Activated CD8-positive, alpha-beta memory T cell treated with anti-CD3 and anti-CD28 coated beads for 4 hours (primary cell): ENCODE measurements at places on chromosomes 4 and X.

DNA sequence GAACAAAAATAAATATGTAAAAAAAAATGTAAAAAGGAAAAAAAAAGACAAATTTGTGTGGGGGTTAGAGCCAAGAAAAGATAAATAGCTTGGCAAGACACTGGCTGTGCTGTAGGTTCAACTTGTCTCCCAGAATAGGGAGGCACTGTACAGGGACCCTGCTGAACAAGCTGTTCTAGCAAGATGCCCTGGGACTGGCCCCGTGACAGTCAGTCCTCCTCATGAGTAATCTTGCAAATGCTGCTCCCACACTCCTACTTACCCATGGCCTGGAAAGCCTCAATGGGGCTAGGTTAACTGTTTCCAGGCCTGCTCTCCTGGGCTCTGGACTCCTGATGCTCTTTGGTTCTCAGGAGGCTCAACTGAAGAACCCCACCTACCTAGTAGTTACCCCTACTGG lies 106.8 kb downstream of the ATG4A start:
- no peak for DNase-seq

DNA sequence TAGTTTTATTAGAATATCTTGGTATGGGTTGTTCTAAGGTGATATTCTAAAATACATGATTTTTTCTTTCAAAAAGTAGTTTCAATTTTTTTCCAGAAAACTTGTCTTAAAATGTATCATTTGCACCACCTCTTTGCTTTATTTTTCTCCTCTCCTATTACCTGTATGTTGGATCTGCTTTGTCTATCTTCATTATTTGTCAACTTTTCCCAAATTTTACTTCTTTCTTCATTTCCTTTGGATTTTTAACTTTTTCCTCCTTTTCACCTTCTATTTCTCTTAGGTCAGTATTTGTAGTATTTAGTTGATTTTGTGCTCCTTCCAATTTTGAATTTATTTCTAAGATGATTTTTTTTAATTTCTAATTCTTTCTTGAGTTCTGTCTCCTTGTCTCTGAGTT lies 169.6 kb downstream of the APBB2 start:
- no peak for DNase-seq

GRCh38 chr4:67581208-67581857 lies 22.8 kb downstream of the STAP1 start:
- no peak for DNase-seq

DNA sequence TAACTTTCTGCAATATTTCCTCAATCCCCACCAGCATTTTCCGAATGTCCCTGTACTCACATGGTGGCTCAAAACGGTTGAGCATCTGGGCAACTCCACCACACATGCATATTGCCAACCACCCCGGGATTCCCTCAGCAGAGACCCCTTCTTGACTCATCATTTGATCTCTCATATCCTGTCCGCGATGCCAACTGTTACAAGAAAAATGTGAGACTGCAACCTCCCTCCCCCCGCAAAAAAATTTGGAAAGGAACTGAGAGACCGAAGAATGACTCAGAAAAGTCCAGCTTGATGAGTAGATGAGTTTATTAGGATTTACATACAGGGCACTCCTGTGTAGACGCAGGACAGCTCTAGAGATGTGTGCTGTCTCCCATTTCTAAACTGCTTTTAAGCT lies 561.4 kb downstream of the ZIC3 start:
- no peak for DNase-seq

- DNase-seq: no peak
Observed at GRCh38 chrX:110989447-110989846, 106.5 kb upstream of the PAK3 start.

DNA sequence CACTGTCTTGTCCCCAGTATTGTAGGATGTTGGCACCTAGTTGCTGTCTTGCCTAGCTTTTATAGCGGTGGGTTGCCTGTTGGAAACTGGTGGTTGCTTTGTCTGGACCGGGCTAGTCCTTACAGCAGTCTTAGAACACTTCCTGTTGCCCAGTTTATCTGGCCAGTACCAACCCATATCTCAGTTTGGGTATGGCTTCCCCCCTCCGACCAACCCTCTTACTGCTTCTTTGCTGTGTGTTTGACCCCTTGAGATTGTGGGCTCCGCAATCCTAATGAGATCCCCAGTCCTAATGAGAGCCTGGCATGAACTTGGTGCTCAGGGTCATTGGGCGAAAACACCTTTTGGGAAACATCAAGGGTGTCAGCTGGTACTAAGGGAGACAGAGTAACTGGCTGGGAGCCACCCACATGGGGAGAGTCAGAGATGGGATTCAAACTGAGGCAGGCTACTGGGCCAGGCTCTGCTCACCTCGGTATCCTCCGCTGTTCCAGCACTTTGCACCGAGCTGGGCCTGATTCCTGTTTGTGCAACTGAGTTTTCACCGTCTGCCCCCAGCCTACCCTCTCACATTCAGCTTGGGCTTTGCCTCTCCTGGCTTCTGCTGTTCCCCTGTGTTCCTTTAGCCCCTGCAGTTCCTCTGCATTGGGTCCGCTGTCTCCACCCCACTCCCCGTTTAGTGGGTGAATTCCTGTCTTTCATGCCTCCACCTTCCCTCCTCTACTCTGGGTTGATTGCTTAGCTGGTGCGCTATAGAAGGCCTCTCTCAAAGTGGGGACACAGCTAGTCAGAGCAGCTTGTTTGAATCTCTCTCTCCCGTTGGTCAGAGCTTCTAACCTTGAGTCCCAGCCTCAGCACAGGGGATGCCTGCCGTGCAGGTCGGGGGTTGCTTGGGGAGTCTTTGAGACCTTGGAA lies 1.6 kb downstream of the TBC1D14 start:
- no peak for DNase-seq

GRCh38 chrX:150162141-150162540 lies 201.0 kb upstream of the MAMLD1 start:
- no peak for DNase-seq

DNA sequence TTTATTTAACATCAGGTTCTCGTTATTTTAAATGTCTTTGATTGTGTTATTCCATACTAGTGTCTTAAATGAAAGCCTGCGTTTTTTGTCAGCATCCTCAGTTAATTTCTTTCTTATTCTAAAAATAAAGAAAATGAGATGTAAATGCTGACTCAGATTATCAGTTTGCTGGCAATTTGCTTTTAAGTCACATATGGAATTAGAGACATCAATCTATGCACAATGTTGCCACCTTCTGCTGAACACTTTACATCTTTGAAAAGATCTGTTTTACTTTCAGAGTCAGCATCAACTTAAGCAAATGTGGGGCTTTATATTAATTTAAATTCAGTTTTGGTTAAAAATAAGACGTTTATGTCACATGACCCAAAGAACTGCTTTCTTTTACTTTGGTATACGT lies 99.2 kb downstream of the ADGRL3 start:
- DNase-seq: no peak

DNA sequence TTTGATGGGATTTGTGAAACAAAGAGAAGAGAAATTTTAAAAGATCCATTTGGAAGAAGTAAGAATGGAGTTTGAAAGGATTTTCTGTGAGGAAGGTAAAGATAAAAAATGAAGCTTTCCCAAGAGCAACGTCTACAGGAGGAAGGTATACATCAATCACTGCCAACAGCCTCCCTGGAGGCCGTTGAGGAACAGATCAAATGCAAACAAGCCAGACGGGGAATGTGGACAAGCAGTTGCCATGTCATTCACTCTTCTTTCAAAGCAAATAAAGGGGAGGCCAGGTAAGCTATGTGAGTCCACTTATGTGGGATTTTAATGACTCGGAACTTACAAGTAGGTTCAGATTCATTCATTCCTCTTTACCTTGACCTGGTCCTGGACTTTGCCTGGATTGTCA lies 1020.5 kb upstream of the AGA start:
- no peak for DNase-seq
